ENCODE measurements at places on chromosomes 3 and 15. TPM values are rescaled to one million over a fixed set of nuclear protein-coding genes. Genes with fewer than 3 reads are reported as not detected.
A peak's percentile ranks its signal among the peaks of the same experiment; 100 is the strongest.

The C2CD4A gene
- 0.31 TPM for total RNA-seq

The GABRR3 gene
- total RNA-seq: not detected

The DGKG gene
- total RNA-seq: 46.3 TPM

The CHRNA7 gene
- total RNA-seq: 0.13 TPM

DNA sequence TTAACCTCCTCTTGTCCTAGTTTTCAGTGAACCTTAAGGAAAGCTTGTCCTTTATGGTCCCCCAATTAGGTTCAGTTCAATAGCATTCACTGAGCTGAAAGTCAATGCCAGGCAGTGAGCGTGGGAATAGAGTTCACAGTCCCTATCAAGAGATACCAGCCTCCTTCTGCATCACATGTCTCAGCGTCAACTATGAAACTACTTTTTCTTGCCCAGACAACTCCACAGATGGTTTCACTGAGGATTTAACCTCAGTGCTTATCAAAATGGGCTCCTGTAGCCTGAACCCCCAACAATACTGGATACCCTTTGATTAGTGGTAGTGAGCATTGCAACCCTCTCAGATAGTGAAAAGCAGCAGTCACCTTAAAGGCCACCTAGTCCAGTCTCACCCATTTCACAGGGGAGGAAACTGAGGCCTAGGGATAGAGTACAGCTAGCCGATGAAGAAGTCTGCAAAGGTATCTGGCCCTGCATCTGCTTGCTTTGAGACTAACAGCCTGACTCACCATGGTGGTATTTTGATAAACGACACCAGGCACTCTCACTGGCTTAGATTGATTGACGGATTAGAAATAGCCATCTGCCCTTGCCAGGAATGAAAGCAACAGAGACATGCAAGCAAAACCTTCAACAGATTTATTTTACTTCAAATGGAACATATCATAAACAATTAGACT lies 1.6 kb upstream of the UBA3 start:
- no peak for ATAC-seq

- no peak for ATAC-seq
Observed at GRCh38 chr3:49937090-49937489, 2.9 kb upstream of the RBM6 start.

- no peak for ATAC-seq
Observed at GRCh38 chr15:96336108-96336595, 5.7 kb downstream of the NR2F2 start.

GRCh38 chr15:74709011-74709410 lies 13.2 kb upstream of the EDC3 start:
- no peak for ATAC-seq

DNA sequence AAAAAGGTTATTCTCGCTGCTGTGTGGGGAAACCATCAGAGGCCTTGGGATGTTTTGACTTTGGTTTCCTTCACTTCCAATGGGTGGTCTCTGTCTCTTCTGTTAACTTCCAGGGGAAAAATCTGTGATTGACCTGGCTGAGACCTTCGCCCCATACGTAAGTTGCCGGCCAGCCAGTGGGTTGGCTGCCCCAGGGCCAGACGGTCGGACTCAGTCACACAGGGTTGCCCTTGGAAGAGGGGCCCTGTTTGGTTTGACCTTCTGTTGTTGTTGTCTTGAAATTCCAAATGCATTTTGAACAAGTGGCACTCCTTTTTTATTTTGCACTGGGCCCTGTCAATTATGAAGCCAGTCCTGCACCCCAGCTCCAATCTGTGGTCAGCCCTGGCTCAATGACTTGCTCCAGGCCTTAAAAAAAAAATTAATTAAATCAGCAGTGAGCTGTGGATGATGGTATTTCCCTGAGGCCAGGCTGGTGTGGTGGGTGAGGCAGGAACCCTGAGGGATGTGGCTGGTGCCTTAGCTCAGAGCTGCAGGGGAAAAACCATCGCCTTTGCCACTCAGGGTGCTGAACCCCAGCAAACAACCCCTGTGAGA lies 4.5 kb downstream of the FAM107A start:
- no peak for ATAC-seq

- no peak for ATAC-seq
Observed at GRCh38 chr3:145628211-145628610, 532.8 kb downstream of the PLOD2 start.

DNA sequence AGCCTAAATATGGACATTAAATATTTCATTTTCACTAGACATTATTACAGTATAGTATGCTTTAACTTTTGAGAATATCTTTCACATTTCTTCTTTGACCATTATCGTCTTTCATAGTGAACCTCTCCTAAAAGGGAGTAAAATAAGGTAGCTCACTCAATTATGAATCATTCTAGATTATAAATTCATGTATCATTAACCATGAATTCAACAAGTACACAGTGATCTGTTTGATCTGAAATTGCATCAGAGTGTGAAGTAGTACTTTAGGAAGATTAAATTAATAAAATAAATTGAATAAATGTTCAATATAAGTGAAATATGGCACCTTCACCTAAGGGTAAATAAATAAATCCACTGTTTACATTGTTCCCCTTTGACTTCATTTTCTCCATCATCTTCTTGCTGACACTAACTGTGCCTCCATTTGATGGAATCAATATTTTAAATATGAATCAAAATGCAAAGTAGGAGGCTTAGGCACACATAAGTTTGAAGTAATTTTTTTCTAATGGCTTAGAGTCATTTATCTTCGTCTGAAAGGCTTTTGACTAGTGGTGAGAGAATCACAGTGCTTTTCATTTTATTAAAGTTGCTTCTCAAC lies 174.1 kb upstream of the MDFIC2 start:
- no peak for ATAC-seq

- peak; percentile 66 for ATAC-seq
Observed at GRCh38 chr3:13540297-13540995, 8.5 kb upstream of the FBLN2 start.

DNA sequence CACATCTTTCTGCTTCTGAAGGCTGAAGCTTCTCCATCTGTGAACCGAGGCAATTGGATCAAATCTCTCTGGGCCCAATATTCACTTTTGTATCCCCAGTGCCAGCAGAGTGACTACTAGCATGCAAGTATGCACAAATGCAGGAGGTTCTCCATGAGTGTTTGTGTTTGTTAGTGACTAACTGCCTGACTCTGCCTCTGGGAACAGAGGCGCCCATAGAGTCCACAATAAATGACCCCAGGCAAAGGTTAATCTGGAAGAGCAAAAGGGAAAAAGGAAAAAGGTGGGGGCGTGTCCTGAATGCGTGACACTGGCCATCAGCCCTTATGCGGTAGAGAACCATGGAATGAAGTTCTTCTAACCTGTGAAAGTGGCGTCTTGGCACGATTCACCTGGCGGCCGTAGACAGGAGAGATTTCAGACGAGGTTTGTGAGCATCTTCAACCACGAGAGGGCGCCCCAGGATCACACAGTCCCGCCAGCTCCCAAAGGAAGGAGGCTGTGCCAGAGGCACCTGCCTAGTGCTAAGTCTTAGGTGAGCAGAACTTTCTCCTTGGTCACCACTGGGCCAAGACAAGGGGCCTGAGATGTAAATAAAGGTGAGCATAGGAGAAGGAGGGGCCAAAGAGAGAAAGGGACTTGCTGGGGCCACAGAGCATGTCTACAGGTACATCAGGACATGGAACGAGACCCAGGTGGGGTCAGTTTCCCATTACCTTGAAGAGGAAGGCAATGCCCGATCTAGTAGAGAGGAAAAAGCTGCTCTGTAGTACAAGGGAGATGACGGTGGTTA lies 44.2 kb downstream of the RBPMS2 start:
- peak; percentile 80 for ATAC-seq

GRCh38 chr15:35308802-35309201 lies 223.7 kb upstream of the NANOGP8 start:
- ATAC-seq: peak; percentile 24

DNA sequence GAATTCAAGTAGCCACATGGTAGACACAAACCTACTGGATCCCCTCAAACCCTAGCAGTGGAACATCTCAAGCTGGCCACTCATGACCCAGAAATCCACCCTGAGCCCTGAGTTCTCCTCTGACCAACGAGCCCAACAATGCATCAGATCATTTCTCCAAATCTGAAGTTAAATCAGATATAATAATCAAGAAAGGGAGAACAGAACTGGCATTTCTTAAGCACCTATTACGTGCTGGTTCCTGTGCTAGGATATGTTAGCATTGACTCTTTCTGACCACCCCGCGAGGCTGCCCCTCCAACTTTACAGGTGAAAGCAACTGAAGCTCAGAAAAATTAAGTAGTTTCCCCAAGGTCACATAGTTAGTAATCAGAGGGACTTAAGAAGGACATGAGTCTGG lies 51.5 kb upstream of the CCDC174 start:
- ATAC-seq: no peak

DNA sequence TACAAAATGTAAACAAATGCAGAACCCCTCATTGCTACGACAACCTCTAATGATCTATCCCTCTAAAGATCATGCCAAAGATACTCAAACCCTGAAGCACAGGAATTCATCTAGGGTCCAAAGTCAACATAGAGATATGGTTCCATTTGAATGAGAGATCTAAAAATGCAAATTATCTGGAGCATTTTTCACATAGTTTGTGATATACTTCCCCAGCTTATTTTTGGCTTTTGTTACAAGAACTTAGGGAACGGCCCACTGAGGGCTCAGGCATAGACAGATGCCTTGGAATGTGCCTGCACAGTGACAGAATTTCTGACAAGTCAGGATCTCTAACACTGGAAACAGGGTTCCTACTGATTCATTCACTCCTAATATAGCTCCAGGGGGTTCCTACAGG lies 258.9 kb upstream of the THBS1 start:
- ATAC-seq: no peak

- no peak for ATAC-seq
Observed at GRCh38 chr15:78322724-78323521, 17.2 kb upstream of the CRABP1 start.

- no peak for ATAC-seq
Observed at GRCh38 chr3:173371848-173372487, 25.6 kb upstream of the NLGN1 start.

GRCh38 chr3:129486664-129487035 lies 41.8 kb upstream of the RHO start:
- ATAC-seq: no peak

GRCh38 chr15:57134851-57135250 lies 216.4 kb downstream of the TCF12 start:
- ATAC-seq: no peak

DNA sequence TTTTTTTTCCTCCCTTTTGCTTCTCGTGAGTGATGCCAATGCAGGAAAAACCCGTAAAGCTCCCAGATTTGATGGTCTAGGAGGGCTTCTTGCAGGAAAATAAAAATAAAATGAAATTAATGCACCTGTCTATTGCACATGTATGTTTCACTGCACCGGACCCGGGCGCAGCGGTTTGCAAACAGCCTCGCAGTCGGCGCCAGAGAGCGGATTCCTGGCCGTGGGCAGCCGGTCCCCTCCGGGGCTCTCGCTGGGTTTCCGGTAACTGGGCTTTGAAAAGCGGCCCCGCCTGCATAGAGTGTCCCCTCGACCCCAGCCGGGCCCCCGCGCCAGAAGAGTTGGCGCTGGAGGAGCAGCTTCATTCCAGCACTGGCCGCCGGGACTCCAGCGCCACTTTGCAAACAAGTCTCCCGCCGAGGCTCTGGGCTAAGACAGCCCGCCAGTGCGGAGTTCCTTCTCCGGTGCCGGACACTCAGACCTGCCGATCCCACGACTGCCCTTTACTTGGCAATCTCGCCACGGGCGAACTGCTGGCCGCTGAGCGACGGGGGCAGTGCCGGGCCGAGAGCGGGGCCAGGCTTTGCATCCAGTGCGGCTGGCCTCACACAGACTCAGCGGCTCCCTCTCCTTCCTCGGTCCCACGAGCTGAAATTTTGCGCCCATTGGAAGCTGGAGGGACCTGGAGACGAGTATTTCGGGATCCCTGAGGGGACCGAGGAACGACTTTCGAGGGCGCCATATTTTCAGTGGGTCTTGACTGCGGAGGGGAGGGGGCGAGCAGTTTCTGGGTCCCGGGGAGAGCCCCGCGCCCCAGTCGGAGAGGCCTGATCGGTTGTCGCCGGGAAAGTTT lies 225.9 kb upstream of the C2CD4B start:
- ATAC-seq: peak; percentile 37

- no peak for ATAC-seq
Observed at GRCh38 chr3:157275832-157276231, 115.9 kb upstream of the CCNL1 start.

GRCh38 chr3:43852066-43852465 lies 161.3 kb downstream of the ABHD5 start:
- no peak for ATAC-seq
